ENCODE measurements at places on chromosomes 11 and 22.

DNA sequence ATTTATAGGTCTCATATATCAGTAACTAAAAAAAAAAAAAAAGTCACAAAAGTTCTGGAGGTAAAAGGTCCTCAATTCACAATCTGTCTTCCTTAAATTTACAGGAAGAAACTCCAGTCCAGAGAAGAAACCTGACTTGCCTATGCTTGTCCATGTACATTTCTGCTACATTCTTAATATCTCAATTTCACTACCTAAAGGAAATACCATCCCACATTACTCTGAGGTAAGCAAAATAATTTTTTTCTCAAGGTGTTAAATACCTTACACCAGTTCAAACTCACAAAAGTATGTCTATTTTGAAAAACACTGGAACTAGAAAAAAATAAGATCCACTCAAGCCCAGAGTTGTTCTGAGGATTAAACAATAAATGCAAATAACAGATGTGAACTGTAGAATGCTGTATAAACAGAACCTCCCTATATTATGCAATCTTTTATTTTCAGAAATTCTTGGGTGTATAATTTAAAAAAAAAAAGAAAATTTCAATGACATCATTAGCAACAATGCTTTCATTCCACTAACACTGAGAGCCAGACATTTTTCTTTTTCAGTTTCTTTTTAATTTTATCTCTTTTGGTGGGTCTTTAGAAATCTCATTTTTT is 49.9 kb upstream of the GDPD4 start:
- H3K4me3 ChIP-seq, result no peak overlapping the region
- no peak overlapping the region for H3K27ac ChIP-seq
- H3K36me3 ChIP-seq, result no peaks in the 10 kb centered on the region
- peaks cover 16% of the 10 kb centered on the region for H3K4me1 ChIP-seq

DNA sequence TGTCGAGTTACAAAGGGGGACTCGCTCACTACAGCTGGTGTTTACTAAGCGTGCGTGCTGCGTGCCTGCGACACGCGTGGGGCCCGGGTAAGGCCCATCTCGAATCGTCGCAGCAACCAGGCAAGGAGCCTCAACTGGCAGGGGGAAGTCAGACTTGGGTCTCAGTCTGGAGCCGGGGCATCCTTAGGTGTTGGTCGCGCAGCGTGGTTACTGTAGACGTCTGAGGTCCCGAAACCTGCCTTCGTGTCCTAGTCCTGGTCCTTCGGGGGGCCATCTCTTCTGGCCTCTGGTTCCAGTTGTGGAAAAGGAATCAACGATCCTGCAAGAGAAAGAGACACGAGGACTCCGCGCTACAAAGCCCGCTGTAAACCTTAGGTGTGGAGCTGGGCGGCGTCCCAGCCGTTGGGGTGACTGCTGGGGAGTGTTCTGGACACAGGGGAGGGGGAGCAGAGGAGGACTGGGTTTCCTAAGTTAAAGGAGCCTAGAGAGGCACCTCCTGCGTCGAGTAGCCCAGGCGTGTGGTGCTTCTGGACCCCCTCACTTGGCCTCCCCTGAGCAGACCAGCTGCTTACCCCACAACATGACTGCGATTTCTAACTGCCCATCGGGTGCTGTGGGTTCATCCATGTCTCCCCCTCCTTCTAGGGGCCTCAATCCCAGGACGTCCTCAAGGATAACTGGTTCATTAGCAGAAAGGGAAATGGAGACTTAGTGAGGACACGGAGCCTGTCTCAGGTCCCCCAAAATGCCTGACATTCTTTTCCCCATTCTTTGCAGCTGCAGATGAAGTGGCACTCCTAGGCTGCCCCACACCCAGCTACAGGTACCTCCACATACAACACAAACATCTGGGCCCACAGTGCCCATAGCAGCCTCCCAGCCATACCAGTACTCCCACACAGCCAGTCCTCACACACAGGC is 4.9 kb upstream of the WNT11 start:
- DNase-seq, result no peak
- peak overlapping the region; percentile 71 for H3K4me3 ChIP-seq
- H3K27ac ChIP-seq, result no peak overlapping the region
- no peaks in the 10 kb centered on the region for H3K36me3 ChIP-seq
- H3K27me3 ChIP-seq, result no peaks in the 10 kb centered on the region

DNA sequence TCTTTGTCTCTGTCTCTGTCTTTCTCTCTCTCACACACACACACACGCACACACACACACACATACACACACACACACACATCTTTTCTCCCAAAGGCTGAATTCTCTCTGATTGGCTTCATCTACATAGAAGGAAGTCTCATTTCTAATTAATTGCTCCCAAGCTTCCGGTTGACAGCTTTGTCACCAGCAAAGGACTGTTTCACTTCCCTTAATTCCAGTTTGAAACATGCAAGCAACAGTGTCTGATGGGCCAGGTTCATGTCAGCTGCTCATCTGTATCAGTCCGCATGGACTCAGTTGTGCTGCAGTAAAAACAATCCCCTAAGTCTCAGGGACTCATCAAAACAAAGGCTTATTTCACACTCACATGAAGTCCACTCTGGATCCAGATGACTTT is 16.2 kb upstream of the PVALB start:
- DNase-seq, result no peak
- H3K27ac ChIP-seq, result no peak overlapping the region
- no peaks in the 10 kb centered on the region for H3K36me3 ChIP-seq
- H3K4me1 ChIP-seq, result peaks cover 9% of the 10 kb centered on the region

- H3K4me1 ChIP-seq, result no peaks in the 10 kb centered on the region
- H3K4me3 ChIP-seq, result no peak overlapping the region
These were observed 18.7 kb downstream of the ZNF74 start for GRCh38 chr22:20412474-20413216.

DNA sequence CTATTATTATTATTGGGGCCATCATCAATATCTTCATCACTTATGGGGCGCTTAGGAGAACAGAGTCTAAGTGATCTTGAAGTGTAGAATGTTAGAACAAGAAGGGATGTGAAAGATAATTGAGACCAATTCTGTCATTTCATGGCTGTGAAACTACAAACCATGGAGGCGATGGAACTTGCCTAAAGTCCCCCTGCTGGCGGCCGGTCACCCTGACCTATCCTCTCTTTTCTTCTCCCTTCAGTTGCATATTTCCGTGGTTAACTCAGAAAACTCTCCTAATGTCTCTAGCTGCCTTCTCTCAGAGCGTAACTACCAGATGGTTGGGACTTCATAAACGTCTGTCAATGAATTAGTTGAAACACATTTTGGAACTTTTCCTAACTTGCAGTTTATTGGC is 6.6 kb upstream of the OR4B1 start:
- H3K27ac ChIP-seq, result no peak overlapping the region
- no peak overlapping the region for H3K4me3 ChIP-seq
- H3K4me1 ChIP-seq, result no peaks in the 10 kb centered on the region
- no peaks in the 10 kb centered on the region for H3K27me3 ChIP-seq
- H3K36me3 ChIP-seq, result no peaks in the 10 kb centered on the region

GRCh38 chr11:65884716-65885092 is 3.6 kb downstream of the FIBP start:
- no peaks in the 10 kb centered on the region for H3K27me3 ChIP-seq
- peaks cover 33% of the 10 kb centered on the region for H3K4me1 ChIP-seq
- peak; percentile 77 for DNase-seq
- no peak overlapping the region for H3K27ac ChIP-seq

DNA sequence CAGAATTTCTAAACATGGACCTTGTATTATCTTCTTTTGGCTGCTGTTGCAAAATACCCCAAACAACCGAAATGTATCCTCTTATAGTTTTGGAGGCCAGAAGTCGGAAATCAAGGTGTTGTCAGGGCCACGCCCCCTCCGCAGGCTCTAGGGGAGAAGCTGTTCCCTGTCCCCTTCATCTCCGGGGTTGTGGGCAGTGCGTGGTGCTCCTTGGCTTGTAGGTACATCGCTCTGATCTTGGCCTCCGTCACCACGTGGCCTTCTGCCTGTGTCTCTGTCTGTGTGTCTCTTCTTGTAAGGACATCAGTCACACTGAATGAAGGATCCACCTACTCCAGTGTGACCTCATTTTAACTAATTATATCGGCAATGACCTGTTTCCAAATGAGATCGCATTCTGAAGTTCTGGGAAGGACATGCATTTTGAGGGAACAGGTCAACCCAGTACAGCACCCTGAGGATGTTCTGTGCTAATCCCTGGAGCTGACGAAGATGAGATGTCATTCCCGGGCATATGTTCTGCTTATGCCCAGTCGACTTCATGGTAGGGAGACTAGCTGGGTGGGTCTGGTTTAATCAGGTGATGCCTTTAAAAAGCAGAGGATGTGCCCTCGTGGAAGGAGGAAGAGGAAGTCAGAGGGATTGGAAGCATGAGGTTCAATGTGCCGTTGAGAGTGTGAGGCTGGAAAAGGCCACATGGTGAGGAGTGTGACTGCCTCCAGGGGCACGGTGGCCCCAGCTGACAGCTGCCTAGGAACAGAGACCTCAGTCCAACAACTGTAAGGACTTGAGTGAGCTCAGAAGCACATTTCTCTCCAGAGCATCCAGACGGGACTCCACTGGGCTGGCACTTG is 531.1 kb downstream of the TBC1D22A start:
- peak; percentile 30 for DNase-seq
- no peak overlapping the region for H3K4me3 ChIP-seq
- H3K27me3 ChIP-seq, result no peaks in the 10 kb centered on the region

GRCh38 chr11:120878781-120879180 is 145.1 kb upstream of the TBCEL start:
- H3K36me3 ChIP-seq, result no peaks in the 10 kb centered on the region
- no peak overlapping the region for H3K27ac ChIP-seq
- no peak overlapping the region for H3K4me3 ChIP-seq
- DNase-seq, result no peak
- no peaks in the 10 kb centered on the region for H3K27me3 ChIP-seq

DNA sequence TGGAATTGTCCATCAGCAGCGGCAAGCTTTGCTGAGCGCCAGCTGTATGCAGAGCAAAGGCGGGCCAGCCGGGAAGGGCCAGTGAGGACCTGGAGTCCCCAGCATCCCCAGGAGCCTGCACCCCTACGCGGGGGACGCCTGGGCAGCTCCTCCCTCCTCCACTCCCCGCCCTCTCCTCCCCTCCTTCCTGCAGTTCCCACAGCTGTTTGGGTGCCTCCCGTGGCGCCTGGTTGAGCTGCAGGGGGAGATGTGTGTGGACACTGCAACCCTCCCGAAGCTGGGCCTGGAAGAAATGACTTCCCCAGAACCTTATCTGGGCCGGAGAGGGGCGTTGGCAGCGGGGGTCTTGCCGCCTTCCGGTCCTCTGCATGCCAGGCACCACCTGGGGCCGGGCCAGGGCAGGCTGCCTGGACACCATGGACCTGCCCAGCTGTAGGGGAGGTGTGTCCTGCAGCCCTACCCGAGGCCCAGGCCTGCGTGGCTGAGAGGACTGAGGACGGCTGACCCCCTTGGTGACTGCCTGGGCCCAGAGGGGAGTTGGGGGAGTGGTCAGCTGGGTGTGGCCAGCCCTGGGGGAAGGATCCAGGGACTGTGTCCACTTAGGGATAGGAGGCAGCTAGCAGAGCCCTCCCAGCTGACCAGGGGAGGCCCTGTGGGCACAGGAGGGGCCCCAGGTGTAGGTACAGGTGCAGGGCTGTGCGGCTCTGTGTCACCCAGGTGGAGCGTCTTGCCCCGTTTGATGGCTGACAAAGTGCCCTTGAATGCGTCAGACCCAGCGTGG is 16.8 kb upstream of the MUC6 start:
- no peaks in the 10 kb centered on the region for H3K4me1 ChIP-seq
- no peaks in the 10 kb centered on the region for H3K36me3 ChIP-seq
- DNase-seq, result no peak
- H3K4me3 ChIP-seq, result no peak overlapping the region
- no peak overlapping the region for H3K27ac ChIP-seq
- H3K27me3 ChIP-seq, result peaks cover 10% of the 10 kb centered on the region

GRCh38 chr11:120239713-120240640 is at the start of gene POU2F3:
TSS of gene POU2F3 (plus strand) at chr11:120240140. CDS start at chr11:120240344, 204 bp downstream.
- peaks cover 26% of the 10 kb centered on the region for H3K27me3 ChIP-seq
- no peaks in the 10 kb centered on the region for H3K36me3 ChIP-seq
- no peak for DNase-seq
- peaks cover 6% of the 10 kb centered on the region for H3K4me1 ChIP-seq
- H3K27ac ChIP-seq, result no peak within 1 kb of the TSS
- no peak within 1 kb of the TSS for H3K4me3 ChIP-seq

DNA sequence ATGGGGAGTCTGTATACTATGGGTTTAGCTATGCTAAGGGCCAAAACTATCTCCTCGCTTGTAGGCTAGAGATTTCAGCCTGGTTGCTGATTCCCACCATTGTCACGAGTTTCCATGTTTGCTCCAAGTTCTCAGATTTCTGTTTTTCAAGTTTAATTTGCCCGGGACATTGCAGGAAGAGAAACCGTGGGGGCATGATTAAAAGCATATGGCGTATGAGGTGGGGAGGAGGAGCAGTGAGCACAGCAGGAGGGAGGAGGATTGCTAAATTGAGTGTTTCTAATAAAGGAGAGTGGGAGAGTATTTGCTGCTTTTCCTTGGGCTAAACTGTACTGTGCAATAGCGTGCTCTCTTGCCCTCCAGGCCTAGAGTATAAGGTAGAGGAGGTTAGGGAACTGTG is 558.4 kb downstream of the METTL15 start:
- no peaks in the 10 kb centered on the region for H3K27me3 ChIP-seq
- DNase-seq, result no peak
- no peak overlapping the region for H3K27ac ChIP-seq
- H3K4me3 ChIP-seq, result no peak overlapping the region

- H3K27ac ChIP-seq, result no peak overlapping the region
- no peaks in the 10 kb centered on the region for H3K36me3 ChIP-seq
- no peak overlapping the region for H3K4me3 ChIP-seq
- H3K4me1 ChIP-seq, result no peaks in the 10 kb centered on the region
- no peak for DNase-seq
These were observed 60.6 kb upstream of the RDX start for GRCh38 chr11:110356762-110357671.

DNA sequence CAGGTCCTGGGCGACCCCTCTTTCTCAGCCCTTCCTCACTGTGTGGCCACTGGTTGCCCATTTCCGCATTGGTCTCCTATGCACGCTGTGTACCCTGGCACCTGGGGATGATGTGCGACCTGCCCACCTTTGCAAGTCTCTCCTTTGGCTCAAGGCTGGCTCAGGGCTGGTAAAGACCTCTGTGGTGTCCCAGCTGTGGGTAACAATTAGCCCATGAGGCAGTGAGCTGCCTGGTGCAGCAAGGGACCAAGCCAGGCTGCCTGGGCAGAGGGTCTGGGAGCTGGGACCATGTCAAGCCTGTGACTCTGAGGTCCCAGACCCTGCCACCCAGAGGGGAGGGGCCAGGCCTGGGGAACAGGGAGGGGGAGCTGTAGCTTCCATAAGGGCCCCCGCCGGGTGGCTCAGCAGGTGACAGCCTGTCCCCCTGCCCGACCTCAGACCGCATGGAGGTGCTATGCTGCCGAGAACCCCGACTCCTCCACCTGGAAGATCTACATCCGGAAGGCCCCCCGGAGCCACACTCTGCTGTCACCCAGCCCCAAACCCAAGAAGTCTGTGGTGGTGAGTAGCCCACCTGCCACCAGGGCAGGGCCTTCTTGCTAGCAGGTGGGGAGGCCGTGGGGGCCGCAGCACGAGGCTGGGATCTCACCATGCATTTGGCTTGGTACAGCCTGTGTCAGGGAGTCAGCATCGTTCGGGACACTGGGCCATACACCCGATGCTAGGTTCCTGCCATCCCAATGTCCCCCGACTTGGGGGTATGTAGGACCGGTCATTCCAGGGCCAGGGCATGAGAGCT is 112.5 kb downstream of the KCNQ1OT1 start:
- H3K36me3 ChIP-seq, result no peaks in the 10 kb centered on the region
- DNase-seq, result peak; percentile 4
- no peak overlapping the region for H3K27ac ChIP-seq
- no peak overlapping the region for H3K4me3 ChIP-seq
- no peaks in the 10 kb centered on the region for H3K27me3 ChIP-seq

All from heart left ventricle (tissue), 16 donors.